Fibroblast of pulmonary artery (primary cell): ENCODE measurements at places on chromosomes 12 and 14.

DNA sequence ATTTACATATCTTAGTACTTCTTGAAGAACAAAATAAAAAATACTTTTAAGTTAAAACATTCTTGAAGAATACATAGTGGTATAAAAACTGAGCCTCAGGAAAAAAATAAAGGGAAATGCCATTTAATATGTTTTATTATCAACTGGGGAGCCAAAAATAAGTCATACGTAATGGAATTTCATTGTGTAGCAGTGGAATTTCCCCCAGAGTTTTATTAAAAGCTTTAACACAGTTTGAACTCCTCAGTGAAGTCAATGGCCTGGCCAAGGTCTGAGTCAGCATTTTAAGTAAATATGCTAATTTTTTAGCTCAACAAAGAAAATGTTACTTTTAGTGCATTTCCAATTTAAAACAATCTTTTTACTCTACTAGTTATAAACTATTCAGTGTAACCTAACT lies 350.1 kb upstream of the ATP2B1 start:
- peak; percentile 91 for DNase-seq

DNA sequence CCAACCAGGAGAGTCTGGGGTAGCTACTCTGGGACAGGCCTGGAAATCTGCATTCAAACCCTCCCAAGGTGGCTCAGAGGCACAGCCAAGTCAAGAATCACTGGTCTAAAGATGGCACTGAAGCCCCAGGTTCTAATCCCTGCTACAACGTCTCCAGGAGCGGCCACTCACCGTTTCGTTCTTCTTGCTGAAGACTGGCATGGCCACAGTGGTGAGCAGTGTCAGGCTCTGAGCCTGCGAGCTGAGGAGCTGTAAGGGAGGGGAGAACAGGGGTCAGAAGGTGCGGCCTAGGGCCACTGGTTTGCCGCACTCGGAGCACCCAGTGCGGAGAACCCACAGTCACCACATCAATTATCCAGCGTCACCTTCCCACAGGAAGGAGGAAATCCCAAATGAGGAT lies 38.8 kb downstream of the CACNA2D4 start:
- DNase-seq, result no peak

DNA sequence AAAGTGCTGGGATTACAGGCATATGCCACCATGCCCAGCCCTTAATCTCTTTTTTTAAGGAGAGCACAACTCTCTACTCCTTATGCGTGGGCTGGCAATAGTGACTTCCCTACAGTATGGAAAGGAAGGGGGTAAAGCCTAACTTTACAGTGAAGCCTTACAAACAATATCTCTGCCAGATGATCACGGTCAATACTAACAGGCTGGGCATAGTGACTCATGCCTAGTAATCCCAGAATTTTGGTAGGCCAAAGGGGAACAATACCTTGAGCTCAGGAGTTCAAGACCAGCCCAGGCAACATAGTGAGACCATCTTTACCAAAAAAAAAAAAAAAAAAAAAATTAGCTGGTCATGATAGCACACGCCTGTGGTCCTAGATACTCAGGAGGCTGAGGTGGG lies 5.6 kb downstream of the PYM1 start:
- no peak for DNase-seq

DNA sequence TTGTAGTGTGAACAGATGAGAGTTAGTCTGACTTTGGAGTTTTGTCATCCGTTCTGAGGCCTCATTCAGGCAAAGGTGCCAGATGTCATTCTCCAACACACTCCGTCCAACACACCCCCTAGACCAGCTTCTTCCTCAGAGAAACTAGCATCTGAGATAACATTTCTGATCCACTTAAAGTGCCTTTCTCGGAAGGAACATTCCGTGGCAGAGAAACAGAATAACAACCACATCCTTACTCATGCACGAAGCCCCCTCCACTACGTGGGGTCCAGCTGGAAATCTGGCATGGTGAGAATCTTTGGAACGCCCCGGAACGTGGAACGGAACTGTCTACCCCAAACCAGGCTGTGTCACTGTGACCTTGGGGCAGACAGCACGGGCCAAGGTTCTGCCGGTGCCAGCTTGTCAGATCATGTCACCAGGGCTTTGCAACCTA lies 17.0 kb upstream of the BCL7A start:
- DNase-seq, result no peak

- peak; percentile 64 for DNase-seq
Observed at GRCh38 chr12:52202361-52203078, 10.7 kb upstream of the KRT80 start.

DNA sequence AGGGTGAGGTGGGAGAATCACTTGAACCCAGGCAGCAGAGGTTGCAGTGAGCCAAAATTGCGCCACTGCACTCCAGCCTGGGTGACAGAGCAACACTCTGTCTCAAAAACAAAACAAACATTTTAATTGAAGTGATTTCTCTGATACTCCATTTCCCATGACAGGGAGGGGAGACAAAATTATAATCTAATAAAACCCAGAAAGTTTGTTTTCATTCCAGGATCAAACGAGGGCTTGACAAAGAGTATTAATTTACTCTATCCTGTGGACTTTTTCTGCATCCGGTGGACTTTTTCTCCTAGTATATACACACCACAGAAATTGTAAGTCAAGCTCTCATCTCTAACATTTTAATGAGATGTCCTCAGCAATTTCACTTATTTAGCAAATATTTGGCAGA lies 14.5 kb upstream of the AP4S1 start:
- no peak for DNase-seq

- no peak for DNase-seq
Observed at GRCh38 chr12:63942464-63943241, 98.2 kb downstream of the SRGAP1 start.

DNA sequence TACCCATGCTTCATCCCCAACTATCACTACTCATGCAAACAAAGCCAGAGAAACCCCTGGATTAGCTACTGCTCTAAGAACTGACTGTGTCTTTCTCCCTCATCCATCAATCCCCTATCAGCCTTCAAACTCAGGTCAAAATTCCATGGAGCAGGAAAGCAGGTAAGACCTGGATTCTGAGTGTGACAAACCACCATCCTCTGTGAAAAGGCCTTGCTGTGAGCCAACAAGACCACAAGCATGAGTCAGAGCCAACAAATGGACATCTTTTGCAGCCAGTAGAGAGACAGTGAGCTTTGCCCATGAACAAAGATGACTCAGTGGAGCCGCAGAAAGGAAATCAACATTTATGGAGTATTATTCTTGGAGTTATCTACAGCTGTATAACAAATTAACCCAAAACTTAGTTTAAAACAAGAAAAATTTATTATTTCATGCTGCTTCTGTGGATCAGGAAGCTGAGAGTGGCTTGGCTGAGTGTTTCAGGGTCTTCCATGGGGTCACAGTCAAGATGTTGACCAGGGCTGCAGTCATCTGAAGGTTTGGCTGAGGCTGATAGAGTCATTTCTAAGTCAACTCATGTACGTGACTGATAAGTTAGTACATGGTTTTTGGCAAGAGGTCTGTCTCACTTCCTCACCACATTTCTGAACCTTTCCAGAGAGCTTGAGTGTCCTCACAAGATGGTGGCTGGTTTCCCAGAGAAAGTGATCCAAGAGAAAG lies 61.1 kb downstream of the PITPNM2 start:
- peak; percentile 92 for DNase-seq

- no peak for DNase-seq
Observed at GRCh38 chr12:120167529-120168095, 26.9 kb downstream of the GCN1 start.
